ENCODE measurements at places on chromosomes 2 and 18.
A peak's percentile ranks its signal among the peaks of the same experiment; 100 is the strongest.

DNA sequence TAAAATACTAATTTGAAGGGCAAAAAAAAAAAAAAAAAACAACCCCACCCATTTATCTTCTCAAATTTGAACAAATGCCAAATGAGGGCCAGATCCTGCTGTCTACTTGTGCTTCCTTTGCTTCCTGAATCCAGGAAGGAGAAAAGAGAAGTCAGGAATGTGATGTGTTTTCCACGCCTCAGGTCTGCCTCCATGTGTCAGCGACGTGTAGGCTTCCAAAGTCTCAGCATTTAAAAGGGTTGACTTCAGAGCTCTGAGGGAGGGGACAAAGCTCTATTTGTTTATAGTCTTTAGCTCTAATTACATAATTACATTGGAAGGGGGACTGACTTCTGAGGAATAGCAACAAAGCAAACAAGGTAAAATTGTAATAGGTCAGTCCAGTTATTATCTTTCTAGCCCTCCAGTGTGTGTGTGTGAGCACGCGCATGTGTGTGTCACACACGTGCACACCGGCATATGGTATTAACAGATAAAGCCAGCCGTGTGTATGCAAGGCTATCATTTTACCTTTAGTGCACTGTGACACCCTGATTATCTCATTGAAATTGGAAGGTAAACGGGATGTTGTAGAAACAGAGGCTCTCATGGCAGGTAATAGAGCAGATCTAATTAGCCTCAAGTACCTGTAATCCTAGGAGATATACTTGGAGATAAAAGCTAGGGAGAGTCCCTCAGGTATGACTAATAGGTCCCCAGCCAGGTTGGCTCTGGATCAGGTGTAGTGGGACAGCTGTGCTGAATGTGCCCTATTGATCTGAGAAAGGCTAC is 911.4 kb upstream of the ZEB2 start:
- DNase-seq, result no peak

DNA sequence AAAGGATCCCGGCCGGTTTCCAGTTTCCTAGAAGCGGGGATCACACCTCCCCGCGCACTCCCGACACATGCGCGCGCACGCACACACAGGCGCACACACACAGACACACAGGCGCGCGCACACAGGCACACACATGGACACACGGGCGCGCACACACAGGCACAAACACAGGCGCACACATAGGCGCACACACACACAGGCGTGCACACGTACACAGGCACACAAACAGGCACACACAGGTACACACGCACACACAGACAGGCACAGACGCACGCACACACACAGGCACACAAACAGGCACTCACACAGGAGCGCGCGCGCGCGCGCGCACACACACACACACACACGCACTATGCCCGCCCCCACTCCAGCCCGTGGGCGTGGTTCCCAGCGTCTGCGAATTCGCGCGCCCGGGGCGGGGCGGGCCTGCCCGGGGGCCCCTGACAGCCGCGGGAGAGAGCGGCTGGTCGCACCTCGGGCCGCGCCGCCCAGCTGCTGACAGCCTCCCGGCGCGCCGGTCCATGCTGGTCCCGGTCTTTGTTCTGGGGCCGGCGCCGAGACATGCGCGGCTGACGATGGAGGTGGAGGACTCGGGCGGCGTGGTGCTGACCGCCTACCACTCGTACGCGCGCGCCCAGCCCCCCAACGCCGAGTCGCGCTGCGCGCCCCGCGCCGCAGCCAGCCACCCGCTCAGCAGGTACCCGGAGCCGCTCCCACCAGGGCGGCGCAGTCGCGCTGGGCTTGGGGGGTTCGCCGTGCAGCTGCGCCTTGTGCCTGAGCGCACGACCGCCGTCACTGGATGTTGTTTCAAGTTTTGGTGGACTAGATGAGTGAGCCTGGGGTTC is at the start of gene ARHGAP28:
Gene ARHGAP28, plus strand, starts transcription at position 470 of the 845 bp plus-strand sequence. Its CDS starts 106 bp downstream, at position 576.
- peak; percentile 74 for DNase-seq

DNA sequence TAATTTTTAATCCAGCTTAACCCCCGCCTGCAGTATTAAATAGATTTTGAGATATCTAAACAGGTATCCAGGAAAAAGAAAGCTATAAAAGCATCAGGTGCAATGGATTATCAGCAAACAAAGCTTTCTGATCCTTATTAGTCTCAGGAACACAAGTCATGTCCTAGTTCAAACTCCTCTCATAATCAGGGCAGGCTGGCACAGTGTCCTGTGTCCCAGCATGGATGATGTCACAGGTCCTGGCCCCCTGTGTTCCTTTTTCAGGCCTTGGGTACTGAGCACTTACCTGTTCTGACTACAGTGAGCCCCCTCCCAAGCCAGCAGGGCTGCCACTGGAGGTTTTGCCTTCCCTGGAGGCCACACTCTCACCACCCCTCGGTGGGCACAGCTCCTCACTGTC is 19.5 kb upstream of the MRO start:
- DNase-seq, result no peak

DNA sequence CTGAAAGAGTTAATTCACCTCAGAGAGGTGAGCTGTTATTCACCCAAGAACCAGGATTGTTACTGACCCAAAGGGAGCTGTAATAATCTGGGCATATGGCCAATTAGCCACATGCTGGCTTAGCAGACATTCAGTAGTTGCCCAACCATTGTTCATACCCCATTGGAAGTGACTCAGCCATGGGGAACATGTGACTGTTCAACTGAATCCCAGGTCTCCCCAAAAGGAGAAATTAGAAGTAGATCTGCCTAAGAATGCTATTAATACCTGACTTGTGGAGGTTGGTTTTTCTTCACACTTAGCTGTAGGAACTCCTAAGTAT is 272.6 kb upstream of the UBE2E3 start:
- no peak for DNase-seq

GRCh38 chr2:239554766-239555570 is 154.1 kb upstream of the HDAC4 start:
- DNase-seq, result peak; percentile 38

- no peak for DNase-seq
Observed at GRCh38 chr18:26286008-26286407, 59.8 kb downstream of the TAF4B start.

DNA sequence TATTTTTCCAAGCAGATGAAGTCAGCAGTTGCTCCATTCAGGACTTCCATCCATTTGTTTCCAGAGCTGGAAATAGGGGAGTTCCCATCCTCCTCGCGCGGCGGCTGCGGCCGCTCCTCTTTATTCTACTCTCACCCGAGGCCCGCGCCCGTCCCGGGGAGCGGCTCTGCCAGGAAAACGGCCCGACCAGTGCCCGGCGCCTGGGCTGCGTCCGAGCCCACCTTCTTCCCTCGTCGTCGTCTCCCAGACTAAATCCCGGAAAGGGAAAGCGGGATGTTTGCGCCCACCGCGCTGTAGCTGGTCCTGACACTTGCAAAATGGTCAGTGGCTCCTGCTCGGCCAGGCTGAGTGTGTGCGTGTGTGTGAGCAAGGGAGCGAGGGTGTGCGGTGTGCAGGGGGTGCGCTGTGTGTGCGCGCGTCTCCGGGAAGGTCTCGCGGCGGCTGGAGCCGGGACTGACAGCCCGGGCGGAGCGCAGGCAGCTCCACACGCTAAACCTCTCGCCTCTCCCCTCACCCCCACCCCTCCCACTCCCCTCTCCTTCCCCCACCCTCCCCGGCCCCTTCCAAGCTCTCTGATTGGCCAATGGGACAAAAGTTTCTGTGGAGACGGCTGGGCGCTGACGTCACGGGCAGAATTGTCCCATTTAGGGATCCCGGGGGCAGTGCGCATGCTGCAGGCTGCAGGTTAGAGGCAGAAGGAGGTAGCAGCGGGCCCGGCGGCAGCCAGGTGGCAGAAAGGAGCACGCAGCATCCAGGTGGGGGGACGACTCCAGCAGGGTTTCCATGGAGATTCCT is at the start of gene NOL4:
Gene NOL4, minus strand, starts transcription at position 491 of the 795 bp plus-strand sequence. CDS start 1,660 bp downstream, outside the sequence.
- DNase-seq, result no peak

DNA sequence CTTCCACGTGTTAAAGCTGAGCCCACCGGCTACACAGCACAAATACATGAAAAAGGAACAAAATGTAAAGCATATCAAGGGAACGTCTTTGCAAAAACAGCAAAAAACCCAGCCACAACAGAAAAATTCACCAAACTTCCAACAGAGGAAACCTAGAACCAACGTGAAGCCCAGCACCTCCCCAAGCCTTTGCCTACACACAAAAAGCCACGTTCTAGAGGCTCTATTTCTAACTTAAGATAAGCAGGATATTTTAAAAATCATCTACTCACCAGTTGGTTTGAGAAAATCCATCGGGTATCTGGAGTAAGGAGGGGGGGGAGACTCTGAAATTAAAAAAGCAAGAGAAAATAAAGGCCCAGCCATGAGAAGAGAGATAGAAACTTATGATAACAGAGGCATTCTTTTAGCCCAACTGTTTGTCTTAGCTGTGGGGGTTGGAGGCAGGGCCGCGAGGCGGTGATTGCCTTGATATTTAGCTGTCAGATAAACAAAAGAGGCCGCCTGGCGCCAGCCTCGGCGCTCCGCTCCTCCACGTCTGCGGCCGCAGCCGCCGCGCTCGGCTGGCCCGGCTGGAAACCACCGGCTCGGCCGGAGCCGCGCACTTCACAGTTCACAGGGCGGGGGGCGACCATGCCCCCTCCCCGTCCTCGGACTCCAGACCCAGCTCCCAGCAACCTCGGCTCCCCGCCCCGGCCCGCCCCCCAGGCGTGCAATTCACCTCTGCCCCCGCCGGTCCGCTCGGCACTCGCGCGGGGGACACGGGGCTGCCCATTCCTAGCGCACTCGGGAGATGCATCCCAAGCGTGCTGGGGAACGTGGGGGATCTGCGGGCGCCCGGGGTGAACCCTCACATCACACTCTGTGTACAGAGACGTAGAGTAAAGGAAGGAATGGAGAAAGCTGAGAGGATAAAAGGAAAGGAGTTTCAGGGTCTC is 2.4 kb downstream of the SMAD7 start:
- DNase-seq, result no peak

DNA sequence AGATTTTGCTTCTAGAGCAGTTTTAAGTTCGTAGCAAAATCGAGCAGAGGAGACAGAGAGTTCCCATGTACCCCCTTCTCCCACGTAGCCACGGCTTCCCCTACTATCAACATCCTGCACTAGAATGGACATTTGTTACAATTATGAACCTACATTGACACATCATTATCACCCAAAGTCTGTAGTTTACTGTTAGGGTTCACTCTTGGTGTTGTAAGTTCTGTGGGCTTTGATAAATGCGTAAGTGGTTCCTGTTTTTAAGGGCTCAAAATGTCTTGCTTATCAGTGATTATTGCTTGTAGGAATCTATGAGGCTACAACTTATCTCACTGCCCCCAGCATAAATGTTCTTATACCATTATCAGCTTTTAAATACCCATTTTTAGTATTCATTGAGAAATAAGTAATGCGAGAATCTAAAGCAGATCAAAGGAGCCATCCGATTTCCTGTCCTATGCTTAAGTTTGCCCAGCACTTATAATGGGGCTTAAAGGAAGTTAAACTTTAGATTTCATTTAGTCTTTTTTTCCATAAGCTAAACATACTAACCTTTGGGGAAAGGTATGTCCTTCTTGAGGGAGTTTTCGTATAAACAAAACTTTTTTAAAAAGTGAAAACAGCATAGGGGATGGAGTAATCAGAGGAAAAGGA is 118.7 kb downstream of the HAUS1 start:
- no peak for DNase-seq

DNA sequence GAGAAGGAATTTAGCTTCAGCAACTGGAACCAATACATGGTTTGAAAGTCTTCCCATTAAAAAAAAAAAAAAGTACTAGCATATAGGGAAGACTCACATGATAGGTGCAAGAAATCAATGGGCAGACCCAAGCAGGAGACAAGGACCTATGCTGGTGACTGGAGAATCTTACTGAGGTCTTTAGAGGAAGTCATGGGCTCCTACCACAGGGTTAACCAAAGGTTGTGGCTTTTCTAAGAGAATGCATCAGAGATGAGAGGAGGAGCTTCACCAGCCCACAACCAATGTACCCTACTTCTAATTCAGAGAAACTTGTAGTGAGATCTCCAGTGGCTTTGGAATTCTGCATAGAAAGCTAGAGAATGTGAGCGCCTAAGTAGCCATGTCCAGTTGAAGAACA is 207.4 kb downstream of the NCKAP5 start:
- no peak for DNase-seq

DNA sequence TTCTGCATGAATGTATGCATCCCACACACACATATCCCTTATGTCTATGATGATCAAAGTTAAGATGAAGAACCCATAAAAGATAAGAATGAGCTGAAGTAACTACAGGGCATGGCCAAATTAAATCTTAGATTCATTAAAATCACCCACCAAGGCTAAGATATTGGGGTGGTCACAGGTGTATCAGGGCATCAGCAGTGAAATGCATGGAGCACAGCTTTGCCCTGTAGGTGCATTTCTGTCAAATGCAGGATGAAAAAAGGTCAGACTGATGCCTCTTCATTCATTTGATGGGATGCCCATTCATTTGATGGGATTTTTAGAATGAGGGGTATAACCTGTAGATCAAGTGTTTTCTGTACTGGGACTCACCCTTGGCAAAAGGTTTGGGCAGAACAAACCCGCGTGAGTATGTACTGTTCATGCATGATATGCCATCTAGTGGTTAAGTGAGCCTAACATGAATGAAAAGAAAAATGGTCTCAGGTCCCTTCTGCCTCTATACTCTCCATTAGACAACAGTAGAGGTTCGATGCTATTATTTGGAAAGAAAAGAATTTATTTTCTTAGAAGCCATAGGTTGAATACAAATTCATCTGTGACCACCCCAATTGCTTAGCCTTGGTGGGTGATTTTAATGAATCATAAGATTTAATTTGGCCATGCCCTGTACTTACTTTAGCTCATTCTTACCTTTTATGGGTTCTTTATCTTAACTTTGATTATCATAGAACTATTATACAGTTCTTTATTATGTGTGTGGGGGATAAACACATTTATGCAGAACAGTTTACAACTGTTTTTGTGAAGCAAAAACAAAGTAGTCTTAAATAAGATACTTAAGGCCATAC is 43.2 kb upstream of the NOSTRIN start:
- DNase-seq, result no peak

DNA sequence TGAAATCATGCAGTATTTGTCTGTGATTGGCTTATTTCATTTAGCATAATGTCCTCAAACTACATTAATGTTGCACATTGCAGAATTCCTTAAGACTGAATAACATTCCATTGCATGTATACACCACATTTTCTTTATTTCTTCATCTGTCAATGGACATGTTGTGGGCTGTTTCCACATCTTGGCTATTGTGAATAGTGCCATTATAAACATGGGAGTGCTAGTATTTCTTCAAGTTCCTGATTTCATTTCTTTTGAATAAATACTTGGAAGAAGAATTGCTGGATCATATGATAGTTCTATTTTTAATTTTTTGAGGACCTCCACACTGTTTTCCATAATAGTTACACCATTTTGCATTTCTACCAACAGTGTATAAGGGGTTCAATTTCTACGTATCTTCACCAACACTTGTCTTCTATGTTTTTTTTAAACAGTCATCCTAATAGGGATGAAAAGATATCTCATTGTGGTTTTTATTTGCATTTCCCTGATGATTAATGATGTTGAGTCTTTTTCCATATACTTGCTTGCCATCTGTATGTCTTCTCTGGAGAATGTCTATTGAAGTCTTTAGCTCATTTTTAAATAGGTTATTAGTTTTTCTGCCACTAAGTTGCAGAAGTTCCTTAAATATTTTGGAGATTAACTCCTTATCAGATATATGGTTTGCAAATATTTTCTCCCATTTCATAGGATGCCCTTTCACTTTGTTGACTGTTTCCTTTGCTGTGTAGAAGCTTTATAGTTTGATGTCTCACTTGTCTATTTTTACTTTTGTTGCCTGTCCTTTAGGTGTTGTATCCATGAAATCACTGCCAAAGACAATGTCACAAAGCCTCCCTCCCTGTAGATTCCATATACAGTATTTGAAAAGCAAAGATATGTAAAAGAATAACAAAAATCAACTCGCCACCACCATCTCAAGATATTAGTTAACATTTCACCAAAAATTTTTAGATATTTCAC is 14.6 kb downstream of the FBXO11 start:
- DNase-seq, result no peak

GRCh38 chr2:62309465-62310091 is 113.7 kb downstream of the B3GNT2 start:
- no peak for DNase-seq
